ENCODE measurements at places on chromosomes 2 and 18. TPM values are rescaled to one million over a fixed set of nuclear protein-coding genes. Genes with fewer than 3 reads are reported as not detected.

REG3A gene
- total RNA-seq, result not detected

DSG4 gene
- total RNA-seq, result 0.09 TPM

ICA1L gene
- 13.4 TPM for total RNA-seq

MATN3 gene
- total RNA-seq, result 2.1 TPM

MYO7B gene
- 0.04 TPM for total RNA-seq

CPO gene
- not detected for total RNA-seq

SERPINB10 gene
- total RNA-seq, result not detected

SLC14A1 gene
- total RNA-seq, result not detected

IL36B gene
- total RNA-seq, result not detected

UGT1A1 gene
- not detected for total RNA-seq
